ENCODE measurements at places on chromosomes 2 and 18.

DNA sequence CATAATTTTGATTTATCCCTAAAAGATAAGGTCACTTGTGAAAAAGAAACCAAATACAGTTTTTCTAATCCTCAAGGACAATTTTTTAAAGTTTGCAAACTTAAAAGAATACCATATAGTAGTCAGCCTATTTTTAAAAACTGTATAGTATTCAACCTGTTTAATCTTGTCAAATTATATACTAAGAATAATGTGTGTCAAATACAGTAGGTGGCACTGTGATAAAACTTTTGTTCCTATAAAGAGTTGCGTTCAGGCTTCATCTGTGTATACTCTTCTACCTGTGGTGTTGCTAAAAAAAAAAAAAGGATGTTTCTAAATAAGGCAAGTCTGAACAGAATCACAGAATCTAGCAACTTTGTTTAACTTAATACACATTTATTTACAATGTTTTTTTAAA is 68.6 kb downstream of the CCDC138 start:
- DNase-seq: no peak

GRCh38 chr2:121698318-121698930 is 38.3 kb downstream of the NIFK start:
- DNase-seq: no peak

DNA sequence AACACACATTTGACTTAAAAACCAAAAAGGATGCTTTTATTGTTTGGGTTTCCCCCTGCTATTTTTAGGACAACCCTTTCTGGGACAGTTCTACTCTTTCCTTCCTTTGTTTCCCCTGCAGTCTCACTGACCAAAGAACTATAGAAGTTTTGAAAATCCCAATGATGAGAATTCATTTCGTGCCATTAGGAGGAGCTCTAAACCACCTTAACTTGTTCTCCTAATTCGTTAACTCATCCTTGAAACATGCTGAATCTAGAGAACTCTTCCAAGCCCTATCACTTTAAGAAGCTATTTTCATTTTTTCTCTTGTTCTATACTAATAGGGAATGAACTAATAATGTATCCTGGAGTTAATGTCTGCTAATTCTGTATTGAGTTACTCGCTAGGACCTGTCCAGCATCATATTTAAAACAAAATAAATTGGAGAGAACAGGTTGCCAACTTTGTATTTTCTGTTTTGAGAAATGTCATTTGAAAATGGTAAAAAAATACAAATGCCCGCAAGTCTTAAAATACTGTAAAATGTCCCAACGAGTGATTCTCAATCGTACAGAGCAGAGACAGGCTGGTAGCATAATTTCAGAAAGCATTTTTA is 62.9 kb downstream of the AFTPH start:
- no peak for DNase-seq

DNA sequence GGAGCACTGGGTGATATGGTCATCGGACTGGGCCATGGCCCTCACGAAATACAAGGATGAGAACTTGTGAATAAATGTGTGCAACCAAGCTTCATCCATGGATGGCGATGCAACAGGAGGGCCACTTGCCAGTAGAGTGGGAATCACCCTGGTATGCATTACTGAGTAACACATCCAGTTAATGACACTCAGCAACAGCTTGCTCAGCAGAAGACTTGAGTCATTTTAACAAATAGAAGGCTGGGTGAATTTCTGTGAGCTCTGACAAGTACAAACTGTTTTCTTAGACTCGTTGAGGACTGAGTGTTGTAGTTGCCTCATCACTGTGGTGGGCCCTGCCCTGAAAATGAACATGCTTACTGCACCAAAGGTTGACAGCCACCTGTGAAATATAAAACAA is 221.6 kb downstream of the NCKAP5 start:
- DNase-seq: no peak

- no peak for DNase-seq
These were observed 107.2 kb upstream of the CDH2 start for GRCh38 chr18:28284132-28284531.

- peak; percentile 40 for DNase-seq
These were observed 253.7 kb downstream of the DYM start for GRCh38 chr18:49206717-49207116.

DNA sequence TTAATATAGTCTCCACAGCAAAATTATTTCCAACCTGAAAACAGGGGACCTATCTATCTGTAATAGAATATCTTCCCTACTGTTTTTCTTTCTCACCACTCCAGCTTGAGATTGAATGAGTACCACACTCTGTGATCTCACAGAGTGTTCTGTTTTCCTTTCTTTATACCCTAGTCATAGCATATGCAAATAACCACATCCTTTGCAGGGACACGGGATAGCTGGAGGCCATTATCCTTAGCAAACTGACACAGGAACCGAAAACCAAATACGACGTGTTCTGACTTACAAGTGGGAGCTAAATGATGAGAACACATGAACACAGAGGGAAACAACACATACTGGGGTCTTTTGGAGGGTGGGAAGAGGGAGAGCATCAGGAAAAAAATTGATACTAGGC is 224.7 kb downstream of the SLC8A1 start:
- no peak for DNase-seq

GRCh38 chr2:216004697-216005283 is 8.6 kb downstream of the MREG start:
- DNase-seq: no peak

GRCh38 chr2:239182981-239183791 is 217.6 kb downstream of the HDAC4 start:
- no peak for DNase-seq

DNA sequence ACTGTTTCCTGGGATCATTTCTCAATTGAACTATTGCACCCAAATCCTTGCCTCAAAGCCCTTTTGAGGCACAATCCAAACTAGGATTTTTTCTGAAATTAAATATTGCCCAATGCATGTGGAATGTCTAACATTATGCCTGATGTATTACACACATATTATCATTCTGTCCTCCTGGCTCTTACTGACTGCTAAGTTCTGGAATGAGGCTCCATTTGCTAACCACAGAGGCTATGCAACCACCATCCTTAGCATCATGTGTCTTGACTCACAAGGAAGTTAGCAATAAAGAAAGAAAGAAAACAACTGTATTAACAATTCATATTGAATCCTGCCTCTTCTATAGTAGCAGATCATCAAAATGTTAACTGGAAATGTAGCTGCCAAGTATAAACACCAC is 1142.7 kb downstream of the CNTNAP5 start:
- no peak for DNase-seq

DNA sequence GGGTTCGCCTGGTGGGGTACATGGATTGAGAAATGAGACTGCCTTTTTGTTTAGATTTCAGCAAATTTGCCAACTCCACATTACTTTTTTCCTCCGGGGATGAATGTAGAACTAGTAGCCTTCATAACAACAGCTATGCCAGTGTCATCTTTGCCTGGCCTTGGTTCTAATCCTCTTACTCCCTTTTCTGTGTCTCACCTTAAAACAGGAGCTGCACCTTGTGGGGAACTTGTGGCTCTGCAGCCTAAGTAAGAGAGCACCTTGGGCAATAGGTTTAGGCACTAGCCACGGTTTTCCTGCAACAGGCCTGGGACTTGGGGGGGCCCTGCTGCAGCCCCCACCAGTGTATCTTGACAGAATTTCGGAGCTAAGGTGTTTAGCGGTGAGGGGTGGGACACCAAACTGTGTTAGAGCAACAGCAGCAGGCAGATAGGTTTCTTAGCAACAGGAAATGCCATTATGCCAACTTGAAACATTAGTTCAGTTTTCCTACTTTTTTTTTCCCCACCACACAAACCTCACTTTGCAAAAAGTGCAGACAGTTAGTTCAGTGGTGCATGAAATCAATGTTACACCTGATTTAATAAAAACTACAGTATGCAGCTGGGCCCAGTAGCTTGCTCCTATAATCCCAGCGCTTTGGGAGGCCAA is 173.7 kb downstream of the PRKCE start:
- no peak for DNase-seq

DNA sequence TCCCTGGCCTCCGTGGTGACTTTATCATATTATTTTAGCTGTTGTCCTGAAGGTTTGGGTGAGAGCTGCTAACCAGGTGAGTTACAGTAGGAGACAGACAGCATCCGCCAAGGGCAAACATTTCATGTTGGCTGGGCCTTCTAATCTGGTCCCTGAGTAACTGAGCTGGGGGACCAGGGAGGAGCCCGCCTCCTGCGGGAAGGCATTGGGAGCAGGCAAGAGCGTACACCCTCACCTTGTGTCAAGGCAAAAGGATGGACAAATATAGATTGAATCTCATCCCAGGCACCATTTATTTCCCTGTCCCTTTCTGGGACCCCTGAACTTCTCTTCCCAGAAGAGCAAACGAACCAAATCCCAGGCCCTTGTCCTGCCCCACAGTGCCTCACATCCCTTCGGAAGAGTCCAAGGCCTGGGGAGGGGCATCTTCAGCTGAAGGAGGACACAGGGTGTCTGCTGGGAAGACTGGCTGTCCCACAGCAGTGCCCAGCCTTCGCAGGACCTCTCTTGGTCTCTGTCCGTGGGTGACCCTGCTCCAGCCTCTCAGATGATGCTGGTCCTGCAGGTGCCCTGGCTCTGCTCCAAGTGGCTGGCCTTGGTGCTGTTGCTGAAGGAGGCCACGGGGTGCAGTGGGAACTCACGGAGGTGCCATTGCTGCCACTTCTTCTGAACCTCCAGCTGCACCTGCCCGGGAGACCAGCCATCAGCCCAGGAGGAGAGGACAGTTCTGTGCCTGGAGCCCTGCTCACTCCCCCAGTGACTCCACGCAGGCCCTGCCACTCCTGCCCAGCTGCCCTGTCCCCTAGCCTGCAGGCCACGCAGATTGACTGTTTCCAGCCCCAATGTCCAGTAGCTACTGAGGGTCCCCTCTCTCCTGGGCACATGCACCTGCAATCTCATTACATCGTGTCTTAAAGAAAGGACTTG is 8.2 kb downstream of the TMEM37 start:
- no peak for DNase-seq

DNA sequence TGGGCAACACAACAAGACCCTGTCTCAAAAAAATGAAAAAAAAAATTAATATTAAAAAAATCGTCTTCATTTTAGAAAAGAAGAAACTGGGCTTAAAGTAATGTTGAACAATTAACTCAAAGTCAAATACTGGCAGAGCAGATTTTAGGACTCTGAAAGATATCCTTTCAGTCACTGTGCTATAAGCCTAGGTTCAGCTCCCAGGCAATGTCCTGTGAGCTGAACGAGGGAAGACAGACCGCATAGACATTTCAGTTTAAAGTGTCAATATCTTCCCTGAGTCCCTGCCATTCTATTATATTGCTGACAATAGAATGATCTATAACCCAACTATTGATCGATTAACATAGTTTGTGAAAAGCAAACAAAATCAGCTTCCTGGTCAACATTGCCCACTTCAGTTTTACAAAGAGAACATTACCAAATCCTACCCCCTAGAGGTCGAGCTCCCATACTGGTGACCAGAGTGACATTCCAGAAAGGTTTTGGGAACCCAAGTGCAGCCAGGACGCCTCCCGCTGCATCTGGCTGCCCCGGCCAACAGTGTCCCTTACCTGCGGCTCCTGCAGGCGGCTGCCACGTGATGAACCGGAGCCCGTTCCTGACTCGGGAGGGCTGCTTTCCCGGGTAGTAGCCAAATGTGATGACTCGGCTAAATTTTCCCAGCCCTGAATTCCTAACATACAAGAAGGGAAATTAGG is 639 bp downstream of the MRO start:
- DNase-seq: peak; percentile 39

GRCh38 chr2:33034784-33035183 is 88.0 kb downstream of the LTBP1 start:
- peak; percentile 19 for DNase-seq

GRCh38 chr2:117977696-117978095 is 36.2 kb downstream of the CCDC93 start:
- no peak for DNase-seq
